ENCODE measurements at places on chromosomes 3 and 15.

DNA sequence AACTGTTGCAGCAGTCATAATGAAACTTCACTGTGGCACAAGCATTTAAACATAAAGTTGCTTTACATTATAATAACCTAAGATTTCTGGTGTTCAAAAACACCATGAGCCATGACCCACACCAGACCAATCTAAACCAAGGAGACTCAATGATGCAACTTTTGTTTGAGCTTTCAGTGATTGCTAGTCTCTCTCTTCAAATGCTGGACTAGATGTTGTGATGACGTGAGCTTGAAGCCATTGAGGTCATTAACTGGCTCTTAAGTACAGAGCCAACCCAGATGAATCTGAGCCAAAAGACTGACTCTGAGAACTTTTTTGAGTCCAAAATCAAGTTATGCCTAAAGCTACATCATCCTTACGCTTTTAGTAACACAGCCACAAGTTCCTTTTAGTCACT, 36.5 kb downstream of the ATR start:
- no peak for DNase-seq

DNA sequence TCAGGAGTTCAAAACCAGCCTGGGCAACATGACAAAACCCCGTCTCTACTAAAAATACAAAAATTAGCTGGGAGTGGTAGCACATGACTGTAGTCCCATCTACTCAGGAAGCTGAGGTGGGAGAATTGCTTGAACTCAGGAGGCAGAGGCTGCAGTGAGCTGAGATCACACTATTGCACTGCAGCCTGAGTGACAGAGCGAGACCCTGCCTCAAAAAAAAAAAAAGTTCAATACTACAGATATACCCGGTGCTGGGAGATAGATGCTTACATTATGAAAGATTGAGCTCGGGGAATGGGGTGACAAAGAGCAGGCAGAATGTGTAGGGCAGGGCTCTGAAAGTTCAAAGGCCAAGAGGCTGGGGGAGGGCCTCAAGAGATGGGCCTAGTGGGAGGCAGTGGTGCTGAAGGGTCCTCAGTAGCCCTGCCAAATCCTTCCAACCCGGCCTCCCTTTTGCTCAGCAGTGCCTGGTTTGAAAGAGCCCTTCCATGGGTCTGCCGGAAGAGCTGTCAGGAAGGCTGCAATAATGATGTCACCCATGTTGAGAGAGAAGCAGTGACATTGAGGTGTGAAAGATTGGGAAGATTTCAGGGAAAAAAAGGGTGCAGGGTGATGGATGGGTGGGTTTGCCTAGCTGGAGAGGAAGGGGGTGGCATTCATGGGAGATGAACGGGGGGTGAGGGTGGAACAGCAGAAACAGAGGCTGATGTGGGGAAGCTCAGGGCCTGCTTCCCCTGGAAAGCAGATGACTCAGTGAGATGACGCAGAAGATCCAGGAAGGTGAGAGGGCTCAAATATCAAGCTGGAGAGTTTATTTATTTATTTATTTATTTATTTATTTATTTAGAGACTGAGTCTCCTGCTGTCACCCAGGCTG, 20.0 kb upstream of the IREB2 start:
- DNase-seq: no peak

GRCh38 chr3:178479446-178479845, 56.8 kb upstream of the KCNMB2 start:
- no peak for DNase-seq

- no peak for DNase-seq
These were observed 24.2 kb upstream of the PIAS1 start for GRCh38 chr15:68029959-68030358.

DNA sequence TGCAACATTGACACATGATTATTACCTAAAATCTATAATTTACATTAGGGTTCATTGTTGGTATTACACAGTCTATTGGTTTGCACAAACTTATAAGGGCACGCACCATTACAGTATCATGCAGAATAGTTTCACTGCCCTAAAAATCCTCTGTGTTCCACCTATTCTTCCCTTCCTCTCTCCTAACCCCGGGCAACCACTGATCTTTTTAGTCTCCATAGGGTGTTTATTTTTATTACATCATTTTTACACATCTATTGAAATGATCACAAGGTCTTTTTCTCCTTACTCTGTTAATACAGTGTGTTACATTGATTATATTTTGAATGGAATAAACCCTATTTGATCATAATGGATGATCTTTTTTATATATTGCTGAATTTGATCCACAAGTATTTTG, 15.5 kb upstream of the ECT2 start:
- no peak for DNase-seq

DNA sequence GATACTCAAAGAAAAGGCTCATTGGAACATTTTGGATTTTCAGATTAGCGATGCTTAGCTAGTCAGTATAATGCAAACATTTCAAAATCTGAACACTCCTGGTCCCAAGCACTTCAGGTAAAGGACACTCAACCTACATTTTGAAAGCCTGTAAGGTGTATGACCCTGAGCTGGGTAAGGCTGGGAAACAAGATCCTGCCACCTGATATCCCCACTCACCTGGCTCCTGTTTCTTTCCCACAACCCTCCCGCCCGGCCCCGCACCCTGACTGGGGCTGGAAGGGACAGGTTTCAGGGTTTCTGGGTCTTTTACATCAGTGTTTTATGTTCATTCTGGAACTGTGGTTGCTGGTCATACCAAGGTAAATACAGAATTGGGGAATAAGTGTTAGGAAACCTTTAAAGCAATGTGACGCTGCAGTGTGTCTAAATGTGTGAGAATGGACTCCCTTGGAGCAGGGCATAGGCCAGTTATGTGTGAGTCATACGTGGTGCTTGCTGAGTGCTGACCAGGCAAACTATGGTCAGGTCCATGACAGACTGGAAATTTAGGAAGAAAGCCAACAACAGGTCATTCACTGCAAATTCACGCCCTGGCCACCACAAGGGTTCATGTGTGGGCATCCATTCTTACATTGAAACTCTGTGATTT, 22.9 kb downstream of the CTXND1 start:
- no peak for DNase-seq

GRCh38 chr15:31503758-31504461, 177.3 kb downstream of the KLF13 start:
- no peak for DNase-seq

DNA sequence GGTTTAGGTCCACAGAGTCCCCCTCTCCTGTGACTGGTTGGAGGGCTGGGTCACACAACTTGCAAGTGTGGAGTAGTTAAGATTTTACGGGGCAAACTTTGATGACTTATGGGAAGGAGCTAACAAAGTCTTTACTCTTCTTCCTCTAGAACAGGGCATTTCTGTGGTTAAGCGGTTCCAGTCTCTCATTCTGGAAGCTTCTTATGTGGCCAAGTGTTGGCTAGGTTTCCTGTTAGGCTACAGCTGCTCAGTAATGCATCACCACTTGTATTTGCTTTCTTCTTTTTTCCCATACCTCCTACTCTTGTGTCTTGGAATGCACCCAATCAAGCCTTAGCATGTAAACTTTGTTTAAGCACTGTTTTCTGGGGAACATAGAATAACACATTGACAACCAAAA, 100.6 kb upstream of the PLAAT1 start:
- no peak for DNase-seq

DNA sequence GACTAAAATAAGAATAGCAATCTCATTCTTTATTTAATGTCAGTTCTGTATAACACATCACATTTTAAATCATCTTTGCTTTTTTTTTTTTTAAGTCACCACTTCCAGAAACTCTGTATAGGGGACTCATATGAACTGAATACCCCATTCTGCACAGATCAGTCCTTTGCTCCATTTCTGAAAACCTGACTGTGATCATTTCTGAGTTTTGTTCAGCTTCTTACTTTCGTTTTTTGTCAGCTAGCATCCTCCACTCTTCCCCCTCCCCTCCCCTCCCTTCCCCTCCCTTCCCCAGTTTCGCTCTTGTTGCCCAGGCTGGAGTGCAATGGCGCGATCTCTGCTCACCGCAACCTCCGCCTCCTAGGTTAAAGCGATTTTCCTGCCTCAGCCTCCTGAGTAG, 49.8 kb upstream of the SGO1 start:
- no peak for DNase-seq

- no peak for DNase-seq
These were observed 173.6 kb downstream of the UBE2E2 start for GRCh38 chr3:23376516-23377248.

GRCh38 chr15:90213122-90213817, 12.1 kb downstream of the SEMA4B start:
- no peak for DNase-seq

DNA sequence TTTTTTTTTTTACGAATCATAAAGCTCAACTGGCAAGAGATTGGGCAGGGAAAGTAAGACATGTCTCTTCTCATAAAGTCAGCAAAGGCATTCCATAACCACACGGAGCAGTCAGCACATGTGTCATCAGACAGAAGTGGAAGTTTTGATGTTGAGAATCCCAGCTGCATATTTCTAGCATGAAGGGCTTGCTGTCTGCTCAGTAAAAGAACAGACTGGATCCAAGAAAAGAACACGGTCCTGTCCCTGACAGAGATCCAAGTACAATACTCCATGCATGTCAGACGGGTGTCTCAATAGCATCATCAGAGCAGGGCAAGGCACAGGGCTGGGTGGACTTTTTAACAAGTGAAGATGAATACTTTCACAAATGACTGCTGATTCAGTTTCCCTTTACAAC, 38.2 kb downstream of the ABI3BP start:
- DNase-seq: no peak

GRCh38 chr3:108513961-108514360, 3.6 kb upstream of the MYH15 start:
- no peak for DNase-seq

DNA sequence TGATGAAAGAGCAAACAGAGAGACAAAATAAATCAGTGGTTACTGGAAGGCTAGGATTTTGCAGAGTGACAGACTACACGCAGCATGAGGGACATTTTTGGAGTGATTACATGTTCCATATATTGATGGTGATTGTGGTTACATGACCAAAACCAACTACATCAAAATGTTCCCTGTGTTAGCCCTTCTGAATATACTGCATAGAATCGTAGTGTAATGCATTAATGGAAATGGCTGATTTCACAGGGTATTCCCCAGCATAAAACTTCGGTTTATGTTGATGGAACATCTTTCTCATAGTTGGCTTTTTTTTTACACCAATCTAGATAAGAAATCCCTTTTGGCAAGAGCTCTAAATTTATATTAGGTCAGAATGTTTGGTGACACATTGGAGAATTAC, 191.3 kb upstream of the CMC1 start:
- DNase-seq: no peak

GRCh38 chr15:83194528-83194927, 13.1 kb downstream of the HDGFL3 start:
- no peak for DNase-seq

- no peak for DNase-seq
These were observed 525.3 kb upstream of the PPP2R3A start for GRCh38 chr3:135440233-135440632.

DNA sequence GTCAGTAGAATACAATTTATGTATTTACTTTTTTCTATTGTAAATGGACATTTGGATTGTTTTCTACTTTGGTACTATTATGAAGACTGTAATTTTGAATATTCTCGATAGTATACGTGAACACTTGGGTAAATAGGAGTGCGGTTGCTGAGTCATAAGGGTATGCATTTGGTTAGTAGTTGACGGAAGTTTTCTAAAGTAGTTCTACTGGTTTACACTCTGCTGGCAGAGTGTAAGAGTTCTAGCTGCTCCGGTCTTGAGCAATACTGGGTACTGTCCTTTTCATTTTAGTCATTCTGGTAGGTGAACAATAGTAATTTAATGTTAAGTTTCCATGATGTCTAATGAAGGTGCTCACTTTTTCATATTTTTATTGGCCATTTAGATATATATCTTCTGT, 70.0 kb downstream of the MEF2A start:
- no peak for DNase-seq

DNA sequence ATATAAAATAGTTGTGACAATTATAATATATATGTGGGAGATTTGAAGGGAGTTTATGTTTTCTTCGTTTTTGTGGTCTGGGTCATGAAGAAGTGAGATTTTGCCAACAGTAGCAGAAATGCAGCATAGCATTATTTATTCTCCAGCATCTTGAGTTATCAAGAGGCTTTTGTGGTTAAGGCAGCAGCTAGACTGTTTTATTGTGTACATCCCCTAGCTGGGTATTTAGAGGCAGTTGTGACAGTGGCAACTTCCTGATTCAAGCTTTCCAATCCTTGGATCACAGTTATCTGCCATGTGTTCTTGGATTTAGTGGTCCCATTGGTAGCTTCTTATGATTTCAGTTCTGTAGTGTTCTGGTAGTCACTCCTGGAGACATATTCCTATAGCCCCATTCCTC, 29.0 kb downstream of the ARIH1 start:
- DNase-seq: no peak

- DNase-seq: peak; percentile 26
These were observed 27.8 kb upstream of the RPL32 start for GRCh38 chr3:12869035-12869621.

GRCh38 chr15:39443659-39444219, 137.1 kb upstream of the THBS1 start:
- DNase-seq: no peak

DNA sequence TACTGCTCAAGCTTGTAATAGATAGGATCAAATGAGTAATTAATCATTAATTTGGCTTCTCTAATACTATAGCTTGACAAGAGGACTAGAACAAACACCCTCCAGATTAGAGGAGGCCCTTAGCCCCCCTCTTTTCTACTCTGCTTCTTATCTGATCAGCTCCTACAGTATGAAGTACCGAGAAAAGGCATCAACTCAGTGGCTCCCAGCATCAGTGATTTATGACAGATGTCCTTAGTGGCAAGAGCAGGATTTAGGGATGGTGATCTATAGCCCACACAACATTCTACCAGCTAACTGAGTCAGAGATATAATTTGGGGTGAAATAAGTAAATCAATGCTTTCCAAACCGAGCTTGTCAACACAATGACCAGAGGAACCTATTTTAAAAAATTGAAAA, 541.1 kb downstream of the NLGN1 start:
- no peak for DNase-seq

GRCh38 chr3:36895496-36896409, 49.1 kb downstream of the TRANK1 start:
- no peak for DNase-seq

DNA sequence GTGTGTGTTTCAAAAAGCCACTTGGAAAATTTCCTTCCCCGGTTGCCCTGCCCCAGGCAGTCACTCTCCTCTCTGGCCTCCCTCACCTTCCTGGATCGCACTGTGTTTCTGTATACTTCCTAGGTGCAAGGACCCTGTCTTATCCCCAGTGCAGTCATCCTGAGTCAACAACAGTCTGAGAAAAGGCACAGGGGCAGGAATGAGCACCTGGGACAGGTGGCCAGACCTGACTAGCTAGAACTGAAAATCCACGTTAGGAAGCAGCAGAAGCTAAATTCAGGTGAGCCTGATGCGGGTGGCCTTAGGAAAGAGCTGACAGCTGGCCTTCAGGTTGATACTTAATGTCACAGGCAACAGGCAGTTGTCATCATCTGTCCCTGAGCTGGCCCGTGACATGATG, 62.9 kb upstream of the VGLL4 start:
- DNase-seq: no peak

All from CD4-positive, alpha-beta T cell treated with Interleukin-21 for 1 hour (primary cell).